Epithelial cell of alveolus of lung (primary cell): ENCODE measurements at places on chromosomes 2 and 18. TPM values are rescaled to one million over a fixed set of nuclear protein-coding genes. Genes with fewer than 3 reads are reported as not detected.

Gene TMEM17
- 1.3 TPM in 2 replicates for total RNA-seq

Gene TIA1
- total RNA-seq: 25.3 and 113 TPM in 2 replicates

Gene LYG2
- total RNA-seq: not detected in 2 replicates

Gene RAD51AP2
- total RNA-seq: under 0.01 TPM in 1 of 2 replicates, not detected in the other

Gene COL3A1
- 1,834 and 2,433 TPM in 2 replicates for total RNA-seq
